ENCODE measurements at places on chromosomes 12 and 14. TPM values are rescaled to one million over a fixed set of nuclear protein-coding genes. Genes with fewer than 3 reads are reported as not detected.

RPS6KA5 gene
- total RNA-seq, result 2.7 TPM

GRCh38 chr12:64494998-64495729 is 43.2 kb downstream of the TBK1 start:
- DNase-seq, result no peak

GRCh38 chr12:100414739-100415138 is 57.9 kb downstream of the SLC17A8 start:
- DNase-seq, result no peak

DNA sequence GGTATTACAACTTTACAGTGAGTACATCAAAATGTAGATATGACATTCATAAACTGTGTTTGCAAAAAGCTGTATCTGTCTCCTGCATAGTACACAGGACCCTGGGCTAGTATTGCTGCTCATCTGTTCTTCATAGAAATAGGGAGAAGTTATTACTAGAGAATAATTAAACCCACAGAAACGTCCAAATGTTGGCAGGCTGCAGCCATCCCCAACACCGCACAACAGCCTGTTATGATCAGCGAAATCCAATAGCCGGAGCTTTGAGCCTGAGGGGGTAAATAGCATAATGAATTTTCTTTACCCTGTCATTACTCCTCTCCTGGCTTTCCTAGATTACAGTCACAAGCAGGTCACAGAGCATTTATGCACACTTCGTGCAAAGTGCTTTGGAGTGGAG is 178.0 kb downstream of the DACT1 start:
- DNase-seq, result no peak

DNA sequence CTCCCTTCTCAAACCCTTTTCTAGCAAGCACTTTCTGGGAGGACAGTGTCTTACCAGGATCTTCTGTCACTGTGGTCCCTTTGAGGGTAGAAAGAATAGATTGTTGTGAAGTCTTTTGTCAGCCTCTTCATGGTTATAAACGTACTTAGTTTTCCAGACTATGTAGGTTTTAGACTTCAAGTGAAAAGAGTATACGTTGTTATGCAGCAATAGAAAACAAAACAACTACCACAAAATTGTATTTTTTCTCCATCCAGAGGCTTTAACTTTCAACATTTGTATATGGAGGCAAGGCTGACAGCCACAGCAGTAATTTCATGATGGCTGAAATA is 23.7 kb downstream of the PRKCH start:
- no peak for DNase-seq

DNA sequence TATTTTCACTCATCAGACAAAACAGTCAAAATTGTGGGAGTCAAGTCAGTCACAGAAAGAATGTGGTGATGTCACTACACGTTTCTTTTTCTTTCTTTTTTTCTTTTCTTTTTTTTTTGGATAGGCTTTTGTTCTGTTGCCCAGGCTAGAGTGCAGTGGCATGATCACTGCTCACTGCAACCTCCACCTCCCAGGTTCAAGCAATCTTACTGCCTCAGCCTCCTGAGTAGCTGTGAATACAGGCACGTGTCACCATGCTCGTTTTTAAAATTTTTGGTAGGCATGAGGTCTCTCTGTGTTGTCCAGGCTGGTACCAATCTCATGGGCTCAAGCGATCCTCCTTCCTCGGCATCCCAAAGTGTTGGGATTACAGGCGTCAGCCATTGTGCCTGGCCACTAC is 2.3 kb downstream of the CLECL1 start:
- DNase-seq, result no peak

GRCh38 chr12:28899951-28900350 is 249.1 kb upstream of the FAR2 start:
- DNase-seq, result no peak

- peak; percentile 42 for DNase-seq
These were observed 310.2 kb downstream of the APAF1 start for GRCh38 chr12:98955284-98955683.

KCNA5 gene
- not detected for total RNA-seq

GRCh38 chr12:51823875-51824565 is 24.5 kb downstream of the FIGNL2 start:
- DNase-seq, result peak; percentile 67

- DNase-seq, result no peak
These were observed 1324.8 kb downstream of the TMEM121 start for GRCh38 chr14:106850913-106851825.

MYF5 gene
- not detected for total RNA-seq

SYCP3 gene
- total RNA-seq, result not detected

DNA sequence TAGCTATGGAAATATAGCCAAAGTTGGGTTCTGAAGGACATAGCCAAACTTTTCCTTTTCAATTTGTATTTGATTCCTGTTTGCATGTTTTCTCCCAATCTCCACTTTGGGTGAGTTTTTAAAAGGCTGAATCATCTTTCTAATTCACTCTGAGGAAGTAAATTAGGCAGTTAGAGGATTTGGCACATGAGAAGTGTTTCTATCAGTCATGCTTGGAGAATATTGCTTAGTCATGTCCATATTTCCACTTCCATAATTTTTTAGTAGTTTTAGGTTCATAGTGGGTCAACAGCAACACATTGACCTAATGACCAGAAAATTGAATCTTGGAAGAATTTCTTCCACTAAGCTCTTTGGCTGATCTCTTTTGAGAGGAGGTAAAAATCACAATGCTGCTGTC is 21.8 kb downstream of the IRAK3 start:
- DNase-seq, result no peak
